Body of pancreas (tissue), 4 donors: ENCODE measurements at places on chromosomes 16 and 17. TPM values are rescaled to one million over a fixed set of nuclear protein-coding genes. Genes with fewer than 3 reads are reported as not detected.
A peak's percentile ranks its signal among the peaks of the same experiment; 100 is the strongest.

- peak; percentile 98 for DNase-seq
Measured at GRCh38 chr17:75557075-75557851, 30.3 kb upstream of the MYO15B start.

CCDC154 gene
- 2.1 TPM for total RNA-seq

IL34 gene
- 0.78 TPM for total RNA-seq

DNA sequence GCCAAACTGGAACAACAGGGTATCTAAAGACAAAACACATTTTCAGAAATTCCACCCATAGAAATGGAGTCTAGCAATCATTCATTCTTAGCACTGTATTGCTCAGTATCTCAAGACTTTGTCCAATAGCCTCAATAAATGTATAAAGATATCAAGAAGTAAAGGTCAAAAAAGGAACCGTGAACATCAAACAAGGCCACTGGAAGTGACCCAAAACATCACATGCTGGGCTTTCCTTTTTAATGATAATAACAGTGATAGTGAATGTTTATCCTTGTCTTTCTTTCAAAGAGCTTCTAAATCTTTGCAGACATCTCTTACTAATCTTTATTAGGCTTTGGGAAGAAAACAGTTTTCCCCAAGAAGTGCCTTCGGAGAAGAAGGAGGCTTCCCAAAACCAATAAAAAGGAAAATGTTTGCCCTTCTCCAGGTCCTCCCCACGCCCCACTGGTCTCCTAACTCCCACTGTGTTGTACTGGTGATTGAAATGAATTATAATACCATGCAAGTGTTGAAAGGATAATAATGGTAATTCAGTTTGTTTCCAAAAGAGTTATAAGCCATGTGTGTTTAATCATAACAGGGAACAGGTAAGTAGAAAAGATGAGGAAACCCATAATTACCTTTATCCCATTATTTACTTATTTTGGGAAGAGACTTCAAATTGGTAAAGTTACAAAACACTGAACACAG lies 18.6 kb downstream of the RNF43 start:
- no peak for DNase-seq

- no peak for DNase-seq
Measured at GRCh38 chr16:47019568-47019967, 46.1 kb upstream of the DNAJA2 start.

- no peak for DNase-seq
Measured at GRCh38 chr17:53807286-53807685, 15.4 kb upstream of the KIF2B start.

DNA sequence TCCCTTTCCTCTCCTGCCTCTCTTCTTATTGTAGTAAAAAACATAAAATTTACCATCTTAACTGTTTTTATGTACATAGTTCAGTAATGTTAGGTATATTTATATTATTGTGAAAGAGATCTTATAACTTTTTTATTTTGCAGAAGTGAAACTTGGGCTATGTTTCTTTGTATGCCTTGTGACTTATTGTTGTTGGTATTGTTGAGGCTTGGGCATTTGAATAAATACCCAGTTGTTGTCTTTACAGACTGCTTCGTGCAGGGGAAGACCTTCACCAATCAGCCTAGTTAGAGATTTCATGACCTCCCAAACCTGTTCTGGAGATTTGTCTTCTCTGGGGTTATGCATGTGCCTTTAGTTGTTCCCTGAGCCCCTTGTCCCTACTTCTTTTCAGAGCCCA lies 31.9 kb downstream of the REXO5 start:
- DNase-seq, result no peak

MEOX1 gene
- 2.3 TPM for total RNA-seq

GRCh38 chr17:78599419-78599818 lies 22.2 kb upstream of the DNAH17 start:
- DNase-seq, result no peak

- peak; percentile 57 for DNase-seq
Measured at GRCh38 chr16:89697161-89697615, 4.3 kb downstream of the SPATA2L start.

PPP1R27 gene
- total RNA-seq, result not detected

SLC5A10 gene
- not detected for total RNA-seq

DNA sequence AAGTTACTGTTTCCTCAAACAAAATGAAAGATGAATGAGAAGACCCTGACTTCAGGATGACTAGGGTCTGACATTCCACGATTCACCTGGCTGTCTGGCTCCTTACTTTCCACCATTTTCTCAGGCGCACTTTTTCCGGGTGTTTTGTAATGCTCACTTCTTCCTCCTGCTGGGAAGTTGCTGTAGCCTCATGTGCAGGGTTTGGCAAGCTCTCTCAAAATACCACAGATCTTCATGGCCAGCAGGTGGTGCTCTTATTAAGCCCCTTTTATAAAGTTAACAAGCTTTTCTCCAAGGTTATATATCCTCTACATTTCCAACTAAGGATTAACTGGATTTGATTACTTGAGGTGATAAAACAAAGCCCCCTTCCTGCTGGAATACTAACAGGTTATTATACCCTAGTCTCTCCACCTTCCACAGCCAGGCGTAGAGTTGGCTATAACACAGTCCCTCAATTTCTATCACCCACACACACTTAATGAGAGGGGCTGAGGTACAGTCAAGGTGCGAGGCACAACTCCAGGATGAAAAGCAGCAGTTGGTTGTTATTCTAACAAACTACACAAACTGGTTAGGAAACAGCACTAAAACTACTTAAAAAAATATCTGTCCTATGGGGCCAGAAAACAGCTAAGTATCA lies 45.4 kb downstream of the STH start:
- DNase-seq, result peak; percentile 88

- no peak for DNase-seq
Measured at GRCh38 chr17:33661975-33662374, 368.9 kb upstream of the ASIC2 start.

PIK3R5 gene
- total RNA-seq, result 4.7 TPM

DNA sequence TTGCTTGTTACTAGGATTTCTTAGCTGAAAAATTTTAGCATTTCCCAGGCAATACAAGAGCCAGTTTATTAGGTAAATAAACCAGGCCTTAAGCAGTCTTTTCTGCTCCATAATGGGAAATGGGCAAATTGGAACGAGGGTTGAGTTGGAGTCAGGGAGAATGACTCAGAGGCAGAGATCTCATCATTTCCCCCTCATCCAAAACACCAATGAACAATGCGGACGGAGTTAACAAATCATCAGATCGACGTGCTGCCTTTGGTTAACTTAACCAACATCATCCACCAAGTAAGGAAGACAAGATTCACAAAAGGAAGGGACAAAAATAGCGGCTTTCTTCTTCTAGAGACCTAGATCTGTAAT lies 243.5 kb downstream of the STX8 start:
- DNase-seq, result no peak

DNA sequence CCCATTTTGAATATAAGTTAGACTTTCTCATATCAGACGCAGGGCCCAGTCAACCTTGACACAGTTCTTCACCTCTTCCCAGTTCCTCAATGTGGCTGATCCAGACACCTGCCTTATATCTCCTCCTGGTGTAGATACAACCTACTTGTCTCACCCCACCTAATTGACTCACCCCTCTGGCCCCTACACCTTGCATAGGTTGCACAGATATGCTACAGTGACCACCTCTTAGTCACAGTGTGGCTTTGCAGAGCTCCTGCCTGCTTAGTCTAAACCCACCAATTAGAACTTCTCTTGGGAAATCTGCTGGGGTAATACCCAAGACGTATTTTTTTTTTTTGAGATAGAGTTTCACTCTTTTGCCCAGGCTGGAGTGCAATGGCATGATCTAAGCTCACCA lies 16.8 kb downstream of the CHP2 start:
- no peak for DNase-seq
